Stimulated activated CD8-positive, alpha-beta memory T cell treated with anti-CD3 and anti-CD28 coated beads, Interleukin-7, amount 100 ng/mL, for 1 hour (primary cell): ENCODE measurements at places on chromosomes 6 and 20.

DNA sequence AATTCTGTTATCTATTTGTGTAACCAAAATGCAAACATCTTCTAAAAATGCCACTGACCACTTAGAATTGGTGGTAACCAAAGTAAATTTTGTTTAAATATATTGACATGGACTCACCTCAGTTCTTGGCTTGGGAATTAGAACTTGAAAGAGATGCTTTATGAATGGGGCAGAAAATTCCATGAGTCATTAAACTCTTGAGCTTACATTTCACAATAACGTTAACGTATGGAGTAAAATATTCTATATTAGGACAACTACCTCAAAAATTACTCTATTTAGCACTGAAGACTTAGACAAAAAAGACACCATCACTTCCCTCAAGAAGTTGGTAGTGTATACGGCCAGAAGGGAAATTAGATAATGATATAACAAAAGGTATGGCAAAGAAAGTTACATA lies 752.2 kb upstream of the MARCKS start:
- DNase-seq = no peak

DNA sequence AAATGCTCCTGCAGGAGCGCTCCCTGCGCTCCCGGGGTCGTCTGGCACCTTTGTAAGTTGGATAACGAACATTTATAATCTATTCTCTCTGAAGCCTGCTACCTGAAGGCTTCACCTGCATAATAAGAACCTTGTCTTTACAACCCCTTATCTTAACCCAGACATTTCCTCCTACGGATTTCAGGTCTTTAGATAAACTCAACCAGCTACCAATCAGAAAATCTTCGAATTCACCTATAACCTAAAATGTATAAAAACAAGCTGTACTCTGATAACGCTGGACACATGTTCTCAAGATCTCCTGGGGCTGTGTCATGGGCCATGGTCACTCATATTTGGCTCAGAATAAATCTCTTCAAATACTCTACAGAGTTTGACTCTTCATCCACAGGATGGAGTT lies 4.1 kb upstream of the KCNK5 start:
- DNase-seq = no peak

DNA sequence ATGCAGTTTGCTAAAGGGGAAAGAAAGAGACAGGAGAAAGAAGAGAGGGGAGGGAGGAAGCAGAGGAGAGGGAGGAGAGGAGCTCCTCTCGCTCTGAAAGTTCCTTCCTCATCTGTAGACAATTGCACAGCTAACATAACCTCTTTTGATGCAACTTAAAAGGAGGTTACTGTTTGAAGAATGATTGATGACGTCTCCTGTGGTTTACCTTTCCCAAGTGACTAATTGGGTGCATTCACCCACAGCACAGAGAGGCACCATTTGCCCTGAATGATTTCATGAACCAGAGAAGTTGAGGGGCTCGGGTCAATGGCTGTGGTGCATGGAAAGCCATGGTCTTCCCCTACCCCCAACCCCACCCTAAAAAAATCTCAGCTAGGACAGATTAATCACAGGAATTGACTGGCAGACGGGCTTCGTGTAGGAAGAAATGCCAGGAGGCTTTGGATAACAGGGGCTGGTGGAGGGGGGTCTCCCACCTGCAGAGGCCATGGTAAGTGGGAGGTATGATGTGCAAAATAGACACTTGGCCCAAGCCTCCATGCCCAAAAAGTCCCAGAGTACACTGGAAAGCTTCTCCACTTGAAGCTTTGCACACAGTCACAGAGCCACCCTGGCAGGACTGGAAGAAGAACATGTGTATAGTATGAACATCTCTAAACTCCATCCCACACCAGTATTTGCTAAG lies 213.7 kb downstream of the ANKRD60 start:
- no peak for DNase-seq

- no peak for DNase-seq
These were observed 115.9 kb upstream of the FRMD1 start for GRCh38 chr6:168194732-168195567.

DNA sequence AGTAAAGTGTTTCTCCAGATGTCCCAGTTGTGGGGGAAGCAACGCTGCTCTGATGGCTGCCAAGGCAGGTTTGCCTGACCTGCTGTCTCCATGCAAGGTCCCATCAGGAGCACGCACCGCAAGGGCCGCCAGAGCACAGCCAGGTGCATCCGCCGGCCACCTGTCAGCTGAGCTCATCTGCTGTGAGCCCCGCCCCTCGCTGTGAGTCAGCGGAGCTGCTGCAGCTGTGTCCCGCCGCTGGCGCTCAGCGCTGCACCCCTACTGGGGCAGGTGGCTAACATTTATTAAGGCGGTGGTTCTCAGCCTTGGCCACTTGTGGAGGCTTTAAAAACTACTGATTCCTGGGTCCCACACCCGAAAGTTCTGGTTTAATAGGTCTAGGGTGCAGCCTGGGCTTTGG lies 225.7 kb downstream of the UST start:
- no peak for DNase-seq
